ENCODE measurements at places on chromosomes 16 and 17. TPM values are rescaled to one million over a fixed set of nuclear protein-coding genes. Genes with fewer than 3 reads are reported as not detected.

GRCh38 chr17:44865931-44866330 lies 18.2 kb downstream of the HIGD1B start:
- peak; percentile 54 for DNase-seq
- H3K4me3 ChIP-seq = no peak overlapping the region
- H3K4me1 ChIP-seq = peaks cover 14% of the 10 kb centered on the region

DNA sequence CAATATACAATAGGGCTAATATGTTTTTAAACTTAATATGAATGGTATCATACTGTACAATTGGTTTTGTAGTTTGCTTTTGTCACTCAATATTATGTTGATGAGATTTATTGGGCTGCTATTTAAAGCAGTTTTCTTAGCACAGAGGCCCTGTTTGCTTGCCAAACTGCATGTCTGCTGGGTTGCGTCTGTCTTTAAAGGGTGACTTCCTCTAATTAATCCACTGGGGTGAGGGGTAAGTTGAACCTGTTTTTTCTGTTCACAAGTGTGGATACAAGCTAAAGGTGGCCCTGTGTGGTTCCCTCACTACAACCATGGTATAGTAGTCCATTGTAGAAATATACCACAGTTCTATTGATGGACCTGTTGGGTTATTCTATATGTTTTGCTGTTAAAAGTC lies 19.7 kb downstream of the TTC19 start:
- H3K27ac ChIP-seq = no peak overlapping the region
- H3K27me3 ChIP-seq = no peaks in the 10 kb centered on the region
- DNase-seq = no peak
- H3K4me1 ChIP-seq = peaks cover 5% of the 10 kb centered on the region

GRCh38 chr17:31048780-31049179 lies 46.0 kb upstream of the NF1 start:
- no peak overlapping the region for H3K27ac ChIP-seq
- no peaks in the 10 kb centered on the region for H3K27me3 ChIP-seq
- no peak overlapping the region for H3K4me3 ChIP-seq
- H3K4me1 ChIP-seq = peaks cover 18% of the 10 kb centered on the region
- H3K36me3 ChIP-seq = no peaks in the 10 kb centered on the region

ALKBH5 gene
- total RNA-seq = 161 TPM

- peaks cover 17% of the 10 kb centered on the region for H3K4me1 ChIP-seq
- no peak overlapping the region for H3K4me3 ChIP-seq
- H3K27me3 ChIP-seq = no peaks in the 10 kb centered on the region
Observed at GRCh38 chr16:10871157-10871991, 5.6 kb upstream of the CIITA start.

CUEDC1 gene
- 18.8 TPM for total RNA-seq

DNA sequence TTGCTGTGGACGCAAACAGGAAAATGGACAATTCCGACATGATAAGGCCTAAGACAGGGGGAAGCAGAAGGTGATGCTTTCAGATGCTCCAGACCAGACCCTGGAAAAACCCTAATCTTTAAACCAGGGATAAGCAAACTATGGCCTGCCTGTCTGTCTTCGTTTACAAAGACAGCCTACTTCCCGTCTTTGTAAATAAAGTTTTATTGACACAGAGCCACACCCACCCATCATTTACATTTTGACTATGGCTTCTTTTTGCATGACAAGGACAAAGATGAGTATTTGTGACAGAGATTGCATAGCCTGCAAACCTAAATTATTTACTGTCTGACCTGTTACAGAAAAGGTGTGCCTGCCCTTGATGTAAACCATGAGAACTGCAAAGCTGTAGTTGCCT lies 177.9 kb downstream of the WSCD1 start:
- no peaks in the 10 kb centered on the region for H3K27me3 ChIP-seq
- H3K4me3 ChIP-seq = no peak overlapping the region
- H3K4me1 ChIP-seq = no peaks in the 10 kb centered on the region
- H3K36me3 ChIP-seq = no peaks in the 10 kb centered on the region
- no peak for DNase-seq
- no peak overlapping the region for H3K27ac ChIP-seq

VMO1 gene
- total RNA-seq = not detected

GRCh38 chr16:87131996-87132345 lies 185.2 kb downstream of the C16orf95 start:
- H3K27me3 ChIP-seq = peaks cover 28% of the 10 kb centered on the region
- peaks cover 7% of the 10 kb centered on the region for H3K4me1 ChIP-seq
- no peaks in the 10 kb centered on the region for H3K36me3 ChIP-seq
- no peak overlapping the region for H3K27ac ChIP-seq
- no peak overlapping the region for H3K4me3 ChIP-seq

GRCh38 chr16:11084876-11085485 lies 140.6 kb downstream of the CLEC16A start:
- no peak for DNase-seq
- no peaks in the 10 kb centered on the region for H3K36me3 ChIP-seq
- H3K4me1 ChIP-seq = peaks cover 23% of the 10 kb centered on the region
- no peaks in the 10 kb centered on the region for H3K27me3 ChIP-seq
- H3K27ac ChIP-seq = no peak overlapping the region

GRCh38 chr16:75798714-75799113 lies 72.4 kb upstream of the CPHXL start:
- no peaks in the 10 kb centered on the region for H3K4me1 ChIP-seq
- H3K27me3 ChIP-seq = no peaks in the 10 kb centered on the region
- DNase-seq = no peak
- no peak overlapping the region for H3K27ac ChIP-seq

FOXN1 gene
- total RNA-seq = not detected

CLDN9 gene
- total RNA-seq = not detected

GRCh38 chr17:29042679-29043538 lies at the start of gene PIPOX:
Gene PIPOX (plus strand): TSS chr17:29043141. CDS start chr17:29043226, 85 bp downstream.
- H3K4me3 ChIP-seq = no peak within 1 kb of the TSS
- H3K27ac ChIP-seq = no peak within 1 kb of the TSS
- H3K27me3 ChIP-seq = peaks cover 35% of the 10 kb centered on the region
- peaks cover 6% of the 10 kb centered on the region for H3K4me1 ChIP-seq
- H3K36me3 ChIP-seq = no peaks in the 10 kb centered on the region

DNA sequence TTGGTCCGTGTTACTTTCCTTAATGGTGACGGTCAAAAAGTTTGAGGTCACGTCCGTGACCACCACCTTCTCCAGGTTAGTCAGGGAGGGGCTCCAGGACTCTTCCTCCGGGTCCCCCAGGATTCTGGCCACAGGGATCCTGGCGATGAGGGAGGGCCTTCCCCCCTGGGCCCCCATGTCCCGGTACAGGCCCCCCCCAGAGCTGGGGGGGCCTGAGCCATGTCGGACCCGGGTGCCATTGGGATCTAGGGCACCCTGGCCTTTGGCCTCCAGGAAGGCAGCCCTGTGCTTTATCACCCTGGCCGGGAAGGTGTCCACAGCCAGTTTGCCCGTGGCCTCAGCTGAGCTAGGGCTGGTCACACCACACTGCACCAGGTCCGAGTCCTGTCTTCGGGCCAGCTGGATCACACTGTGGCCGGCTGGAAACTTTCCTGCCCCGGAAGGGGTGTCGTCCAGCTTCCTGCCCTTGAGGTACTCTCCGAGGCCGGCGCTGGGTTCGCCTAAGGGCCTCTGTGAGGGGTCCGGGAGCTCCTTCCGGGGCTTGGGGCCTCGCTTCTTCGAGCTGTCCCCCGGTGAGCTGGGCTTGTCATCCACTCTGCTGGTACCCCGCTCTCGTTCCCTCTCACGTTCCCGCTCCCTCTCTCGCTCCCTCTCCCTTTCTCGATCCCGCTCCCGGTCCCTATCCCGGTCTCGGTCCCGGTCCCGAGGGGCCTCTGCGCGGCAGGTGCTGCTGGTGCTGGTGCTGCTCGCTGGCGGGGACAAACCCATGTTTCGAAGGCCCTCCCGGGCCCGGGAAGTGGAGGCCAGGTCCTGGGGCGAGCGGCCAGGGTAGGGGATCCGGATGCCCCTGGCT lies 2.0 kb downstream of the CBX8 start:
- H3K27ac ChIP-seq = no peak overlapping the region
- no peak for DNase-seq
- 0 out of 2 replicates have a peak, but pooled peaks cover 6% of the 10 kb centered on the region for H3K4me1 ChIP-seq
- no peak overlapping the region for H3K4me3 ChIP-seq

SREBF1 gene
- total RNA-seq = 34.4 TPM

GRCh38 chr17:36921095-36921851 lies 16.0 kb upstream of the LHX1 start:
- H3K4me3 ChIP-seq = no peak overlapping the region
- DNase-seq = peak; percentile 47
- H3K27ac ChIP-seq = no peak overlapping the region
- peaks cover 3% of the 10 kb centered on the region for H3K27me3 ChIP-seq
- H3K4me1 ChIP-seq = peaks cover 10% of the 10 kb centered on the region

- no peak overlapping the region for H3K4me3 ChIP-seq
- no peak overlapping the region for H3K27ac ChIP-seq
- DNase-seq = peak; percentile 61
- no peaks in the 10 kb centered on the region for H3K4me1 ChIP-seq
Observed at GRCh38 chr16:85416228-85417109, 196.7 kb upstream of the GSE1 start.

DNA sequence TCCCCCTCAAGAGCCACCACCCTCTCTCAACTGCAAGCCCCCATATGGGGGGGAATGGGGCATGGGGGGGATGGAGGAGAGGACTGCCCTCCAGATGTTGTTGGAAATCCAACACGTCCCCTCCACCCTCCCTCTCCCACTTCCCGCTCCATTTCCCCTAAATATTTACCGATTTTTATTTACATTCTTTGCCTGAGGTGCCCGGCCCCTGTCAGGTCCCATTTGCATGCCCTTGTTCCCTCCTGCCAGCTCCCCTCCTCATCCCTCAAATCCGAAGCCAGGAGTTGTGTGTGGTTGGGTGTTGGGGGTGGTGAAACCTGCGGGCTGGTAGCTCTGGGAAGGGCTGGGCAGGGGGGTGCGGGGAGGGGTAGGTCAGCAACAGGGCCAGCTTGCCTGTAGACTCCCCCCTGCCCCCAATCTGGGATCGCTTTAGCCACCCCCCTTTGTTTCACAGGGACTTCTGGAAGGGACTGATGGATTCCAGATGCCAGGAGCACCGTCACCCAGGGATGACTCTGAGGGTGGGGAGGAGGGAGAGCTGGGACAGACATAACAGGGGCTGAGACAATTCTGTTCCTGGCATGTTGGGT lies 39.7 kb upstream of the NGFR start:
- peaks cover under 1% of the 10 kb centered on the region for H3K27me3 ChIP-seq
- peak; percentile 45 for DNase-seq
- H3K4me1 ChIP-seq = peaks cover 39% of the 10 kb centered on the region
- no peak overlapping the region for H3K4me3 ChIP-seq
- H3K36me3 ChIP-seq = no peaks in the 10 kb centered on the region
- peak overlapping the region; percentile 71 for H3K27ac ChIP-seq

CHST5 gene
- 0.25 TPM for total RNA-seq

GRCh38 chr17:7235693-7236665 lies 1.7 kb upstream of the DVL2 start:
- H3K36me3 ChIP-seq = peaks cover 12% of the 10 kb centered on the region
- DNase-seq = peak; percentile 47
- no peaks in the 10 kb centered on the region for H3K27me3 ChIP-seq
- H3K4me3 ChIP-seq = no peak overlapping the region

DNA sequence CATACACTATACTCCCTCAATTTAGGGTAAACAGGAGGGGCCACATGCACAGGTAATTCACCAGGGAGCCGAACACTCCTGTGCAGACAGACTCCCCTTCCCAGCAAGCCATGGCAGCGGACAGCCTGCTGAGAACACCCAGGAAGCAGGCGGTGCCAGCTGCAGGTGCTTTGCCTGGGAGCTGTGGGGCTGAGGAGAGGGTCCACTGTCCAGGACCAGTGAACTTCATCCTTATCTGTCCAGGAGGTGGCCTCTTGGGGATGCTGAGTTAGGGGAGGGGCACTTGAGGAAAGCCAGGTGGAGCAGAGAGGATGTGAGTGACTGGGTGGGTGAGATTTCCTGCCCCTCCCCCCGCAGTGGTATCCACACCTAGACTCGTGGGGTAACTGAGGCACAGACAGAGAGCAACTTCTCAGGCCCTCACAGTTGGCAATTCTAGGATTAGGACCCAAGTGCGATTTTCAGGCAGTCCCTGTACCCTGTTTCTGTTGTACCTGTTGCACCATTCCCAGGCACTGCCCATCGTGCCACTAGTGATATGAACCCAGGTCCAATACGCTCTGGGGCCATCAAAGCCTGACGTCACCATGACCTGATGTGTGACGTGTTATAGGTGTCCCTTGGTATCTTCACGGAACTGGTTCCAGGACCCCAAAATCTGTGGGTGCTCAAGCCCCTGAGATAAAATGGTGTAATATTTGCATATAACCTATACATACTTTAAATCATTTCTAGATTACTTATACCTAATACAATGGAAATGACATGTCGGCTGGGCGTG lies 1.2 kb downstream of the GRN start:
- no peaks in the 10 kb centered on the region for H3K27me3 ChIP-seq
- no peak overlapping the region for H3K27ac ChIP-seq
- DNase-seq = no peak
- H3K36me3 ChIP-seq = no peaks in the 10 kb centered on the region
- H3K4me1 ChIP-seq = peaks cover 3% of the 10 kb centered on the region

VASN gene
- total RNA-seq = 234 TPM

NOL11 gene
- 37.2 TPM for total RNA-seq

HP gene
- not detected for total RNA-seq

DNA sequence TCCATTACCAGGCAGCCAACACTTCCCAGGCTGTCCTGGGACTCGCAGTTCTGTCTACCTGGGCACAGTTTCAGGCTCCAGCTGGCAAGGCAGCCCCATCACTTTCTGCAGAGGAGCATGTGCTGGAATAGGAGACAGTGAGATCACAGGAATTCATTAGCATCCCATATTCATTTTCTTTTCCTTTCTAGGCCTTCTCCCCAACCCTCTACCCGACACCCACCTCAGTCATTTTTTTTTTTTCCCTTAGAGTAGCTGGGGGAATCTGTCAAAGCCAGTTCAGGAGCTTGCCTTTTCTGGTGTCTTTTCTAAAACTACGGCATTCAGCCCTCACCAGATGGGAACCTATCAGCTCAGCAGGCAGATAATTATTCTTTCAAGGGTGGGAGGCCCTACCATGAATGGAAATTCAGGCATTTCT lies 42.4 kb upstream of the FBXO47 start:
- H3K4me3 ChIP-seq = no peak overlapping the region
- peaks cover 6% of the 10 kb centered on the region for H3K4me1 ChIP-seq
- H3K36me3 ChIP-seq = no peaks in the 10 kb centered on the region
- H3K27me3 ChIP-seq = no peaks in the 10 kb centered on the region
- no peak for DNase-seq

DNA sequence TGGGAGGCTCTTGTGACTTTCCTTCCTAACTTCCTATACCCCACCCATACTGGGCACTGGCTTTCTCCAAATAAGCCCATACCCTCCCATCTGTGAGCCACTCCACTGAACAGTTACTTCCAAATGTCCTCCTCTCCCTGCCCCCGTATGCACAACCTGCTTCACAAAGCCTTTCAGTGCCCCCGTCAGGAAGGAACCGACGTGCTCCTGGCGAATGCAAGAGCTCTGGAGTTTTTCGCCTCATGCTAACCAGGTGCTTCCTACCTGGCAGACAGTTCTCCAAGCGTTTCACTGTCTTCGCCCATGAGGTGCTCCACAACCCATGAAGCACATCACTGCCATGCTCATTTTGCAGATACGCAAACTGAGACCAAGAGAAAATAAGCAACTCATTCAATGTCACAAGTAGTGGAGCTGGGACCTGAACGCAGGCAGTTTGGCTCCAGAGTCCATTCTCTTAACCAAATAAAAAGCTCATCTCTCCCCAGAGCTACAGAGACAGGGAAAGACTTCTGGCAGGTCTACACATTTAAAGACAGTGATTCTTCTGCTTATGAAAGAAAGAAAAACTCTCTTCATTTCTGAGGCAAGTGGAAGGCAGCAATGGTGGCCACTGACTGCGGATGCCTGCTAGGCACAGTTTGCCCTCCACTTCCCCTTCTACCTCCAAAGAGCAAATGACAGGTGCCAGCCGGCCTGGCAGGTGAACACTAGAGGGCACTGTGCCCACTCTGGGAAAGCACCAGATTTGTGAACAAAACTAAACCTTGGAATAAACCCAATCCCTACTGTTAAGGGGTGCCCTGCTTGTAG lies 23.8 kb downstream of the SPHK1 start:
- H3K4me3 ChIP-seq = no peak overlapping the region
- no peaks in the 10 kb centered on the region for H3K4me1 ChIP-seq
- H3K36me3 ChIP-seq = peaks cover 8% of the 10 kb centered on the region
- H3K27me3 ChIP-seq = no peaks in the 10 kb centered on the region

Data from GM23248 (cell line).